ENCODE measurements at places on chromosomes 1 and 21.

DNA sequence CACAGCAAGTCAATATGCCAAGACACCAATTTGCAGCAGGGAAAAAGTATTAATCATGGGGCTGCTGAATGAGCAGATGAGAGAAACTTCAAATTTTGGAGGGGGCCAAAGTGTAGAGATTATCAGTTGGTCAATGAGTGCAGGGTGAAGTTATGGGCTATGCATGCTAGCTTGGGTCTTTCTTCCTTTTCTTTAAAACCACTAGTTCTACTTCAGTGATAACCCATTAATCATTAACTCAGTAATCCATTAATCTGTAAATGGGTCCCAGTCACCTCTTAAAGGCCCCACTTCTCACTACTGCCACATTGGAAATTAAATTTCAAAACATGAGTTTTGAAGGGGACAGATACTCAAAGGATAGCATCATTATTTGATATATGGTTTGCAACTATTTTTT is 688.6 kb upstream of the ADGRL4 start:
- no peaks in the 10 kb centered on the region for H3K4me1 ChIP-seq
- H3K27ac ChIP-seq: no peak overlapping the region
- H3K4me3 ChIP-seq: no peak overlapping the region
- no peaks in the 10 kb centered on the region for H3K36me3 ChIP-seq

- H3K4me1 ChIP-seq: no peaks in the 10 kb centered on the region
- DNase-seq: no peak
- H3K4me3 ChIP-seq: no peak overlapping the region
- no peaks in the 10 kb centered on the region for H3K36me3 ChIP-seq
Measured at GRCh38 chr1:38508232-38508631, 351.3 kb downstream of the RRAGC start.

- no peak overlapping the region for H3K4me3 ChIP-seq
- no peaks in the 10 kb centered on the region for H3K4me1 ChIP-seq
- no peak for DNase-seq
- no peaks in the 10 kb centered on the region for H3K36me3 ChIP-seq
- H3K27ac ChIP-seq: no peak overlapping the region
- no peaks in the 10 kb centered on the region for H3K27me3 ChIP-seq
Measured at GRCh38 chr1:80656641-80657040, 1144.1 kb upstream of the ADGRL2 start.

- no peak overlapping the region for H3K4me3 ChIP-seq
- H3K36me3 ChIP-seq: no peaks in the 10 kb centered on the region
- no peak overlapping the region for H3K27ac ChIP-seq
- no peaks in the 10 kb centered on the region for H3K4me1 ChIP-seq
- no peaks in the 10 kb centered on the region for H3K27me3 ChIP-seq
Measured at GRCh38 chr1:60227601-60228000, 154.0 kb upstream of the C1orf87 start.

- DNase-seq: no peak
- H3K27ac ChIP-seq: no peak overlapping the region
- no peaks in the 10 kb centered on the region for H3K36me3 ChIP-seq
- peaks cover 27% of the 10 kb centered on the region for H3K27me3 ChIP-seq
Measured at GRCh38 chr1:32971576-32971975, 7.0 kb upstream of the RNF19B start.

DNA sequence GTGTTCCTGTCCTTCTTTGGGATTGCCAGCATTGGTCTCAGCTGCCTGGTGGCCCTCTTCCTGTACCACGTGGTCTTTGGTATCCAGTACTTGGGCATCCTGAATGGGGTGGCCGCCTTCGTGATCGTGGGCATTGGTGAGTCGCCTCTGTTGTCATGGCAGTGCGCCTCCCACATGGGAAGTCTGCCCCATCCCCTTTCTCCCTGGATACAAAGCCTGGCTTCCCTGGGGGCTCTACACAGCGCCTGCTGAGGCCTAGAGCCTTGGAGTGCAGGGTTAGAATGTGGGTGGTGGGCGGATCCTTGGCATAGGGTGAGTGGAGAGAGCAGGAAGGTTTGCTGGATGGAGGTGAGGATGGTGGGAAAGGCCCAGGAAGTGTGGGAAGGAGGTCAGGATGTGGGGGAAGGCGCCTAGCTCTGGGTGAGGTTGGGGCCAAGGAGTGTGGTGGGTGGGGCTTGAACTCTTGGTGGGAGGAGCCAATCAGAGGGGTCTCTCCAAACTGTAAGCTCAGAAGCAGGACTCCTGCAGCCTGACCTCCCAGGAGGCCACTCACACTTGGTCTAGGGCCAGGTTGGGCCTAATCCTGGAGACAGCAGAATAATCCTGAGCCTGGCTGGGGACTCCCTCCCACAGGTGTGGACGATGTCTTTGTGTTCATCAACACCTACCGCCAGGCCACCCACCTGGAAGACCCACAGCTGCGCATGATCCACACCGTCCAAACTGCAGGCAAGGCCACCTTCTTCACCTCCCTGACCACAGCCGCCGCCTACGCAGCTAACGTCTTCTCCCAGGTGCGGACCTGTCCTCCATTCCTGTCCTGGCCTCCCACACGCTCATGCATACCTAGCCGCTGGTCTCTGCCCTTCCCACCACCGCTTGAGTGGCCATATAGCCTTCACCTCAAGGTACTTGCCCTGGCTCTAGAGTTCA is 36.7 kb downstream of the DISP3 start:
- no peaks in the 10 kb centered on the region for H3K36me3 ChIP-seq
- no peaks in the 10 kb centered on the region for H3K27me3 ChIP-seq
- H3K4me3 ChIP-seq: no peak overlapping the region
- no peak overlapping the region for H3K27ac ChIP-seq

GRCh38 chr1:248152056-248152827 is 7.3 kb downstream of the OR2M5 start:
- H3K27me3 ChIP-seq: no peaks in the 10 kb centered on the region
- H3K4me1 ChIP-seq: no peaks in the 10 kb centered on the region
- H3K36me3 ChIP-seq: no peaks in the 10 kb centered on the region

DNA sequence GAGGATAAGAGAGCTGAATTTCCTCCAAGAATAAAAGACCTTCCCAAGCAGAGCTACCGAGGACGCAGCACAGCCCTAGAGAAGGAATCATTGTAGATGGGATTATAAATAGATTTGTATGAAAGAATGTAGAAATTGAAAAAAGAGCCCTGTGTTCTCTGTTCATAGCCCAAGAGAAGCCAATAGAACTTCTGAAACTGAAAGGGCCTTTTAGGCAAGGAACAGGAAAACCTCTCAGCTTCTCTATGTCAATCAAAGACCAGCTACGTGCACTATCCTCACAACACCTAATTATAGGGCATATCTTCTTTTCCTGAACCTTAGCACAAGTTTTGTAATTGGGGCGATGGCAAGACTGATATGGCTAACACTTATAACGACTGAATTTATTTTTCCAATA is 192.4 kb upstream of the RNPC3 start:
- no peaks in the 10 kb centered on the region for H3K27me3 ChIP-seq
- H3K27ac ChIP-seq: no peak overlapping the region
- no peaks in the 10 kb centered on the region for H3K4me1 ChIP-seq
- H3K4me3 ChIP-seq: no peak overlapping the region
- H3K36me3 ChIP-seq: no peaks in the 10 kb centered on the region

DNA sequence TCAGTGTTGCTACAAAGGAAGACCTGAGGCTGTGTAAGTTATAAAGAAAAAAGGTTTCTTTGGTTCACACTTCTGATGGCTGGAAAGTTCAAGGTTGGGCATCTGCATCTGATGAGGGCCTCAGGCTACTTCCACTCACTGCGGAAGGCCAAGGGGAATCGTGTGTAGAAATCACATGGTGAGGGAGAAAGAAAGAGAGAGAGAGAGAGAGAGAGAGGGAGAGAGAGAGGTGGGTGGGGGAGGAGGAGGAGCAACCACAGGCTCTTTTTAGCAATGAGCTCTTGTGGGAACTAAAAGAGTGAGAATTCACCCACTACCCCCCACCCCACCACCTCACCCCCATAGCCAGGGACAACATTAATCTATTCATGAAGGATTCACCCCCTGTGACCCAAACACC is 59.9 kb downstream of the CLSTN1 start:
- peaks cover 3% of the 10 kb centered on the region for H3K36me3 ChIP-seq
- no peak overlapping the region for H3K27ac ChIP-seq
- peaks cover 15% of the 10 kb centered on the region for H3K4me1 ChIP-seq
- no peak overlapping the region for H3K4me3 ChIP-seq

- no peak overlapping the region for H3K27ac ChIP-seq
- H3K4me3 ChIP-seq: no peak overlapping the region
- H3K4me1 ChIP-seq: no peaks in the 10 kb centered on the region
- no peak for DNase-seq
- no peaks in the 10 kb centered on the region for H3K27me3 ChIP-seq
Measured at GRCh38 chr21:26377111-26377694, 195.9 kb downstream of the CYYR1 start.

DNA sequence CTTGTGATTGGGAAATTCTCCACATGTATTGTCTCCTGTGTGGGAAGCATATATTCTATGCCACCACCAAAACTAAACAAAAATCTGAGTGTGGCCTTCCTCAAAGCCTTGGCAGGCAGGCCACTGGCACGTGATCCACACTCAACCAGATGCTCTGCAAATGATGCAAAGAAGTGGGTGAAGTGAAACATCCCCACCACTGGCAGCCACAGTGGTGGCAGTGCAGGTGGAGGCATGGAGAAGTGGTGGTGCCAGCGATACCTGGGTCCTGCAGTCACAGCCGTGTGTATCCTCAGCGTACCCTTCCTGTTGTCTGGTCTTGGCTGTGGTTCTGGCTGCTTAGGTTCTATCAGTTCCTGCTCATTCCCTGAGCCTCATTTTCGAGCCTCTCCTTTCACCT is 65.2 kb downstream of the PLPPR5 start:
- H3K27ac ChIP-seq: no peak overlapping the region
- H3K36me3 ChIP-seq: no peaks in the 10 kb centered on the region
- H3K27me3 ChIP-seq: no peaks in the 10 kb centered on the region
- H3K4me3 ChIP-seq: no peak overlapping the region
- no peak for DNase-seq

DNA sequence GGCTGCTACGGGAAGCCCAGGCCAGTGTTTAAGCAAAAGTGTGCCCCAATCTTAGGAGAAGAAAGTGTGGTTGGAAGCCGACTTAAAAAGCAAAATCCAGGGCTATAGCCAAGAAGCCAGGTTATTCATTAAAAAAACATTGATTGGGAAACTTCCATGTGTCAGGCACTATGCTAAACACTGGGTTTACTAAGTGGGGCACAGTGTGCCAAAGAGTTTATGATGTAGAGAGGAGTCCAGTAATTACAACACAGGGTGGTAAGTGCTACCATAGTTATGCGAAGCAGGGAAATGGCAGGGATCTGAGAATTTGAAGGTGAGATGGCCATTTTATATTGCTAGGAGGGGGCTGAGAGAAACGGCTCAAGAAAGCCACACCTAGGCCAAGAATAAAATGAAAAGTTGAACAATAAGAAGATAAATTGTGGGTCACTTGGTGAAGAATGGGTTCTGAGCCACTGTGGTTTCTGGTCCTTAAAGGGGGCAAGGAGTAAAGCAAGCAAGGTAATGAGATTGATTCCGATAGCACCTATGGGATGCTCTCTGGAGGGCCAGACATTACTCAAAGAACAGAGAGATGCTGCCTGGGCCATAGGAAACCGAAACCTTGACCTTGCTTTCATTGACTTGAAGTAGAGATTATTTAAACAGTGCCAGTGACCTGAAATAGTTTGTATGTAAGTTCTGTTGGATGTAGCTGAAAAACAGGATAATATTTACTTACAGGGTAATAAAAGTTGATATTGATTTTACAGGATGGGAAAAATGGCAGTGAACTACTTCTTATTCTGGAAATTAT is 177.8 kb downstream of the GIPC2 start:
- no peak overlapping the region for H3K27ac ChIP-seq
- no peak overlapping the region for H3K4me3 ChIP-seq
- DNase-seq: no peak
- H3K36me3 ChIP-seq: no peaks in the 10 kb centered on the region

- H3K4me3 ChIP-seq: peak within 1 kb of the TSS; percentile 61
- H3K4me1 ChIP-seq: peaks cover 52% of the 10 kb centered on the region
- no peaks in the 10 kb centered on the region for H3K27me3 ChIP-seq
- DNase-seq: peak; percentile 69
- peak within 1 kb of the TSS; percentile 77 for H3K27ac ChIP-seq
Measured at GRCh38 chr1:154970631-154971340, at the start of gene SHC1. TSS of gene SHC1 (minus strand) at chr1:154970747. CDS start at chr1:154970526, 221 bp downstream.

- no peaks in the 10 kb centered on the region for H3K36me3 ChIP-seq
- no peaks in the 10 kb centered on the region for H3K4me1 ChIP-seq
- DNase-seq: peak; percentile 74
- H3K27me3 ChIP-seq: no peaks in the 10 kb centered on the region
- no peak overlapping the region for H3K4me3 ChIP-seq
- H3K27ac ChIP-seq: no peak overlapping the region
Measured at GRCh38 chr1:186605762-186606350, 74.4 kb downstream of the PTGS2 start.

DNA sequence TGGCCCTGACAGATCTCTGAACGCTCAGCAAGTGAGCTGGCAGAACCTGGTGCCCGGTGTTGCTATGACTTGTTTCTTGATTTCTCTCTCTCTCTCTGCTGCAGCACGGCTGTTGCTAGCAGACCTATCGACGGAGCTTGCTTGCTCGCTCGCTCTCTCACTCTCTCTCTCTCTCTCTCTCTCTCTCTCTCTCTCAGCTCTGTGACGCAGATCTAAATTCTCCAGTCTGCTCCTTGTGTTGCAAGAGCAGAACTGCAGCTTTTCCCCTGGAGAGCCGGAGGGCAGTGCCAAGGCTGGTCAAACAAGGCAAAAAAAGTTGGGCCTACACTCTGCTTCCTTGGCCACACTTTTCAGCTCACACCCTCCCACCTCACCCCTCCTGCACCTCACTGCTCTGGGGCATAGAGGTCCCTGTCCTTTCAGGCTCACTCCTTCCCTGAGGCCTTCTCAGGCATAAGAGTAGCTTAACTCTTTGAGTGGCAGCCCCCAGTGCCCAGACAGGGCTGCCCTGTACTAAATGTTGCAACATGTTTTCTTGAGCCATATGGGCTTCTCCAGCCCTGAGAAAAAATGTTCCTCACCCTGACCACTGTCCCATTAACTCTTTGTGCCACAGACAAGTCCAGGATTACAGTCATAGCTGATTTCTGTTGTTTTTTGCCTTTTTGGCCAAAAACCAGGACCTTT is 72.2 kb downstream of the CD46 start:
- DNase-seq: peak; percentile 99
- H3K27ac ChIP-seq: peak overlapping the region; percentile 81
- no peaks in the 10 kb centered on the region for H3K27me3 ChIP-seq
- peaks cover 13% of the 10 kb centered on the region for H3K36me3 ChIP-seq

DNA sequence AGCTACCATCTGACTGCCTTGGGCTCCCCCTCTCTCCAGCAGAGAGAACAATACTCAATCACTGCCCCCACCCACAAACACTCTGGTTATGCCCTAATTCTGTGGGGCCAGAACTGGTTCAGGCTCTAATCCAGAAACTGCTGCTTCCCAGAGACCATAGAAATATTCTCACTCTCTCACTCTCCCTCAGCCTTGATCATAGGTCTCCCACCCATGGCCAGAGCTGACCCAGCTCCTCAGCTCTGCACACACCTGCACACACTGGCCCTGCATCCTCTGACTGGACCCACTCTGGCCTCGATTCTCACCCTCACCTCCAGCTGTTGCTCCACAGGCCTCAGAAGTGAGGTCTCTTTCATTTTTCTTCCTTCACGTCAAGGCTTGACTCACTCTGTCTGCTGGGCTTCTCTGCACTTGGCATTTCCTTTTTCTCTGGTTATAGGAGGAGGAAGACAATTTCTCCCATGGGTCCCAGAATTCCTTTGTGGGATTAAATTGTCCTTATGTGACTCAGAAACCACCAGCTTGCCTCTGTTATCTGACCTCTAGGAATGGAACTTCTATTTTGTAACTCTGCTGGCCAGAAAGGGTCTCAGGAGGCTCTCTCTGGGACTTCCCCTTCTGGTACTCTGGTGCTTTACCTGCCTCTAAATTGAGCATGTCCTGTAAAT is 15.6 kb upstream of the ZMYM6 start:
- no peak for DNase-seq
- H3K27ac ChIP-seq: no peak overlapping the region
- H3K4me1 ChIP-seq: no peaks in the 10 kb centered on the region
- no peaks in the 10 kb centered on the region for H3K36me3 ChIP-seq
- H3K4me3 ChIP-seq: no peak overlapping the region

Measured in common myeloid progenitor, CD34-positive (primary cell).